Nephron progenitor cell (in vitro differentiated cells): ENCODE measurements at places on chromosomes 12 and 14.

DNA sequence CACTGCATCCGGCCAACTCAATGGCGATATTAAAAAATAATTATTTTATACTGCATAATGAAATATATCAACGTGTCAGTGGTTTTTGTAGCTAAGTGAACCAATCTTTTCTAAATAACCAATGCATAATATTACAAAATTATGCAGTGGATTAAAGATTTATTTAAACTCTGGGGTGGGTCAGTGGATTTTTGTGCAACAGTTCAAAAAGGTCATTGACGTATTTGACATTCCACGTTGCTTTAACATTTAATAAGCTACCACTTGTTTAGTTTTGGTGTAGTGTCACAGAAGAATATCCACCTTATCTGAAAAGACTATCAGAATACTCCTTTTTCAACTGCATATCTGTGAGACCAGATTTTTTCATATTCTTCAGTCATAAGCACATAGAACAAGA, 2.6 kb downstream of the ZC3H14 start:
- DNase-seq: no peak

DNA sequence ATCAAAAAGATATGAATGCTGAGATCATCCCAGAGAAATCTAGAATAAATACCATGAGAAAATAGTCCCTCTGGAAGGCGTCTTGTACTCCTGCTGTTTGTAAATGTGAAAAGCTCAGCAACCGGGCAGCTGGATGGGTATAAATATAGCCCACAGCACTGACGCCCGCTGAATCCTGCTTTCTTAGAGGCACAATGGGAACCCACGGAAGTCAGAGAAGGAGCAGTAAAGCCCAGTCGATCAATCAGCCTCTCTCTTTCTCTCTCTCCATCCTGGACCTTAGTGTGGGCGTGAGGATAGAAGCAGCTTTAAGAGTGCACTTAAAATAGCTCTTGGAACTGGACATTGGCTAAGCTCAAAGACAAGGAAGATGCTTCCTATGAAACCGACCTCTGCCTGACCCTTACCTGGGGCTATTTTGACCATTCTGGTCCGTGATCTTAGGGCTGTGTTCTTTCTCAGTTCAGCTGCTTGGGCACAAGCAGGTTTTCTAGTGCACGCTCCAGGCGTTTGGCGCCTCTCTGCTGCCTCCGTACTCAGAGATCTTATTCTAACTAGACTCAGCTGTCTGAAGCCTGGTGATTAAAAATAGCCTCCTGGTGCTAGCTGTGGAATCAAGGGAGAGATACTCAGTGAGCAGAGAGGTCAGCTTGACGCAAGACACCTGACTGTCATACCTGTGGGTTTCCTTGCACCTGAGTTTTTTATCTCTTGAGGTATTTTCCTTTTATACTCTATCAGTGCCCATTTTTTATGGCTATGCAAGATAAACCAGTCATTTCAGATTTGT, 144.6 kb downstream of the ETV6 start:
- DNase-seq: no peak

- DNase-seq: no peak
Observed at GRCh38 chr12:2957816-2958431, 1.3 kb upstream of the TEAD4 start.

DNA sequence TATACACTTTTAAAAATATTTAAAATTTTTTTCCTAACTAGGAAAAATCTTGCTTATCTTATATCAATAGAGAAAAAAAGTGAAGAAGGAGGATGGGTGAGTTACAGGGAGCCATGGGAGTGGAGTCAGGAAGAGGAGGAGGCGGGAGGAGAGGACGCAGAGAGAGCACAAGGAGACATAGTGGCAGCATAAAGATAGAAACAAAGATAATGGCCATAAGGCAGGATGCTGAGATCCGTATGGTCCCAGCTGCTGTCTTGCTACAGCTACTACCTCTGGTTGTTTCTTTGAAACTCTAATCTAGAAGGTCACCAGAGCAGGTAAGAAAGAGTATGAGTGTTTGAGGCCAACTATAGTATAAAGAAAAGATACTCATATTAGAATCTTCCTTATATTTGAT, 2.6 kb upstream of the SOX5 start:
- DNase-seq: no peak

DNA sequence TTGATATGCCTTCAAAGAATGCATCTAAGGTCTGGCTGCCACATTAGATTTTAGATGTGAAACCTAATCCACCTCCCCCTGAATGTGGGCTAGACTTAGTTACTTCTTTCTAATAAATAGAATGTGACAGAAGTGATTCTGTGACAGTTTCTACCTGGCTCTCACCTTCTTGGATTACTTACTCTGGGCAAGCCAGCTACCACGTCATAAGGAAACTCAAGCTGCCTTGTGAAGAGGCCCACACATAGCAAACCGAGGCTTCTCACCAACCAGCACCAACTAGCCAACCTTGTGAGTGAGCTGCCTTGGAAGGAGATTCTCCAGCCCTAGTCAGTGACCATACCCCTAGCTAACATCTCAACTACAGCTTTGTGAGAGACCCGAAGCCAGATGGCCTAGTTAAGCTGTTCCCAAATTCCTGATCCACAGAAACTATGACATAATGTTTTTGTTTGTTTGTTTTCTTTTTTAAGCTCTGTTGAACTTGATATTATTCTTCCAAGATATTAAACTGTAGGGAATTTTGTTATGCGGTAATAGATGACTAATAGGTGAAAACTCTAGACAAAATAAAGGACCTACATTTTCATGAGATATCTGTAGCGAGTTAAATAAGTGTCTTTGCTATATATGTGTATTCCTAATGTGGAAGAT, 6.2 kb downstream of the GPR19 start:
- no peak for DNase-seq

- no peak for DNase-seq
Observed at GRCh38 chr12:100868487-100868886, 73.9 kb downstream of the ANO4 start.

- peak; percentile 75 for DNase-seq
Observed at GRCh38 chr12:94650143-94651056, at the start of gene TMCC3. TMCC3 (minus strand) TSS chr12:94650557; CDS start chr12:94650430, 127 bp downstream.

DNA sequence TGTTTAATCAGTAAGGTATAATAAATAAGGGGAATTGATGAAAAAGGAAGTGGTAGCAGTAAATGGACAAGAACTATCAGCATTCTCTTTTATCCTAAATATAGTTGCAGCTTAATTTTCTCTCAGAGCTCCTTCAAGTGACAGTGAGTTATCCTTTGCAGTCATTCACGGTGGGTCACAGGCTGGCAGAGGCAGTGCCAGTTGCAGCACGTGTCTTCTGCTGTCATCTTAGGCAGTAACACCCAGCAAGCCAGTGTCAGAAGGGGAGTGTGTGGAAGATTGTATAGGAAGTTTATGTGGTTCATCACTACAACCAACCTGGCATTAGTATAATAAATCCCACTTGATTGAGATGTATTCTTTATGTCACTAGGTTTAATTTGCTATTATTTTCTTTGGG, 170.0 kb downstream of the CCDC91 start:
- DNase-seq: no peak

DNA sequence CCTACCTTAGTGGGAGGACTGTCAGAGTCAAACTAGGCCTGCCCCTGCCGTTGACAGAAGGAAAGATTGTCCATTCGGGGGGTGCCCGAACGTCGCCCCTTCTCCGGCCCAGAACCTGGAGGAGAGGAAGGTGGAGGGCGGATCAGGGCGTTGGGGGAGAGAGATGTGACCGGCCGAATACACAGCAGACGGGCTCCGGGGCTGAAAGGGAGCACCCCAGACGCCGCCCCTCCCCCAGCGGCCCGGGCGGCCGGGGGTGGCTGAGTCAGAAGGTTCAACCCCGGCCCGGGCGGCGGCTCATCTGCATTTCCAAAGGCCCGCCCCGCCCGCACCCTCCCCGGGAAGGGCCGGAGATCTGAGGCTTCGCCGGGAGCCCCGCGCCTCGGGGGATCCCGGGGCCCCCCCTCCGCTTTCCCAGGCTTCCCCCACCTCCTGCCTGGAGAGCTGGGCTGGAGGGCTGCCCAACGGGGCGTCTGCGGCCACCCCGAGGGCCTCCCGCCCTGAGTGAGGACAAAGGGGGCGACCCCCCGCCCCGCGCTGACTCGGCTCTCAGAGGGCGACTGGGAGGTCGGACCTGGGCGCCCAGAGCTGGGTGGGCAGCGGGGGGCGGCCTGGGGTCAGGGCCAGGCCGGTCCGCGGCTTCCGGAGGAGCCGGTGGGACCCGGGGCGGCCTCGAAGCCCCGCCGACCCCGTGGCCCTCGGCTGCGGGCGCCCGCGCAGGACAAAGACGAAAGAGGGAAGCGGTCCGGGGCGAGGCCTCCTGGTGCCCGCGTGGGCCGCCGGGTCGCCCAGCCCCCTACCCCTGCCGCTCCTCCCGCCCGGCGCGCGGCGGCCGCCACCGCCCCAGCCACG, 3.7 kb upstream of the SETD1B start:
- peak; percentile 70 for DNase-seq

GRCh38 chr14:93056166-93056839, 59.4 kb downstream of the ITPK1 start:
- peak; percentile 50 for DNase-seq

DNA sequence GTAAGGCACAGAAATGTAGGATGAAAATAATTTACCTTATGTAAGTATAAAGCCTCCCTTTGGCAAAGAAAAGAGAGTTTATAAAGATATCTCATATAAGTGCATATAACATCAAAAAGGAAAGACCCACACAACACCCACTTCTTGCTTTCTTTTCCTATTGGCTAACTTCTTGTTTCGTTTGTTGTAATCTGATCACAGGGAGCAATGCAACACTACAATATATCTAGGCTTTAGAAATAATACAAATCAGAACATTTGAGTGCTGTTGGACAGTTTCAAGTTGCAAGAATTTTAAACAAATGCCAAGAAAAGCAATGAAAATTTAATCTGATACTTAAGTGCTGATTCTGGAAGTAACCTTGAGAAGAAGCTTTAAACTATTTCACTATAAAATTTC, 1.3 kb downstream of the FGD6 start:
- DNase-seq: no peak

- DNase-seq: no peak
Observed at GRCh38 chr14:61125867-61126572, 145.0 kb downstream of the SLC38A6 start.

DNA sequence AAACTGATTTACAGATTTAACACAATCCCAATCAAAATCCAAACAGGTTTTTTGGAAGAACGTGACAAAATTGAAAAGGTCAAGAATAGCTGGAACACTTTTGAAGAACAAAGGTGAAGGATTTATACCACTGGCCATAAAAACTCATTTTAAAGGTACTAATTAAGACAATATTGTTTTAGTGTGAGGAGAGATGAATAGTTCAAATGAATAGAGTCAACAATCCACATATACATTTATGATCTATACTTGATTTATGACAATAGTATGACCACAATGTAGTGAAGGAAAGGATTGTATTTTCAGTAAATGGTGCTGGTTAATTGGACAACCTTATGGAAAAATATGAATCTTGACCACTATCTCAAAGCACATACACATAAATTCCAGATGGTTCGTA, 29.3 kb downstream of the CCDC175 start:
- DNase-seq: no peak

GRCh38 chr12:57983146-57983857, 41.9 kb downstream of the ATP23 start:
- peak; percentile 53 for DNase-seq

DNA sequence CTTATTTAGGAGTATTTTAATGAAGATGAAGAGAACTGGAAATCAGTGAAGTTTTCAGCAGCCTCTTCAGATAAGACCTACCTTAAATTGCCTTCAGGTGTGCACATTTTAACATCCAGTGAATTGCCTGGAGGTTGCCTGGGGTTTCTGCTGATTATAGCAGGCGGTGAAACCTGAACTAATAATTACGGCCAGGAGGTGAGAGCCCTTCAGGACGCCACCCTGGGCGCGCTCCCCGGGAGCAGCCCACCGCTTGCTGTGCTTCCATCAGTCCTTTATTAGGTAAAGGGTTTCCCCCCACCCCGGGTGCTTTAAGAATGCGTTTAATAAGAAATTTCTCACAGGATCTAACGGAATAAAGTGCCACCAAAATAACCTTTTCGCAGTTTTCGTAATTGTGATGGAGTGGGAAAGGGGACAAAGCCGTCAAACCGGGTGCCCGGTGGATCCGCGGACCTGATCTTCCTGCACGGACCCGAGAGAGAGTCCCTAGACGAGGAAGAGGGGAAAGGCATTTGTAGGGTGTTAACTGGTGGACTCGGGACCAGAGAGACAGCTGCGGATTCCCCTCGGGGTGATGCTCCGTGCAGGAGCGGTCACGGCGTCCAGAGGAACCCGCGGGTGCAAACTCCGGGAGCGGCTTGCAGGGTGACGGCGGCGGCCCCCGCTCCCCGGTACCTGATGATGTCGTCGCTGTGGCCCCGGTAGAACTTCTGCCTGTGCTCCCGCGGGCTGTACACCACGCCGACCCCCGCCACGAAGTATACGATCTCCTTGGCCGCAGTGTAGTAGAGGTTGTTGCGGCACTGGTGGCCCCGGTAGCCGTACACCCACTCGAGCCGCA, 902 bp downstream of the EML5 start:
- DNase-seq: peak; percentile 13

- DNase-seq: no peak
Observed at GRCh38 chr14:72929316-72930080, 3.2 kb downstream of the DCAF4 start.

DNA sequence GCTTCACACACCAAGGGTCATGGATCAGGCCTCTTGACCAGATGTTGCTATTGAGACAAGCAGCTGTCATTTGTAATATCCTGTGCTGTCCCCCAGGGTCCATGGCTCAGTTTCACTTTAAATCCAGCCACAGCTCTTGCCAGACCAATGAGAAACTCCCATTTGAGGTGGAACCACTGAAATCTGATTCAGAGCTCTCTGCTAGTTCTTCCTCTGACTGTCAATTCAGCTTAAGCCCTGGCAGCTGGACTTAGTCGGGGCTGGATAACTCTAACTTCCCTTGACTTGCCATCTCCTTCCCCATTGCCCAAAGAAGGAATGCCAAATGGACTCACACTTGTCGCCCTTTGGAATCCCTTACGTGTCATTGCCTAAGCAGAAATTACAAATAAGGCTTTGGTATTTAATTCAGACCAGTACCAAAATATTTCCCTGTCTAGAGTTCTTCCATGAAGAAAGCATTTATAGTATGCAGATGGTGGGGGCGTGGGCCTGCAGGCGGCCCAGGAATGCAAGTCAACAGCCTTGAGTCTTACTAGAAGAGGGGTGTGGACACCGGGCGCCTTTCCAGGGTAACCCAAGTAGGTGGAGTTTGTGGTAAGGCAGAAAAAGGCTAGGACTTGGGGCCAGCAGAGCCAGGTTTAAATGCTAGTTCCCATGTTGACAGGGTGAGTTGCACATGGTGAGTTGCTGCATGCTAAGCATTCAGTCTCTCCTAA, 96.9 kb upstream of the TMPO start:
- DNase-seq: peak; percentile 32

- DNase-seq: no peak
Observed at GRCh38 chr14:98008381-98009113, 1211.4 kb downstream of the VRK1 start.

- no peak for DNase-seq
Observed at GRCh38 chr12:110351119-110351518, 52.4 kb downstream of the ANAPC7 start.

DNA sequence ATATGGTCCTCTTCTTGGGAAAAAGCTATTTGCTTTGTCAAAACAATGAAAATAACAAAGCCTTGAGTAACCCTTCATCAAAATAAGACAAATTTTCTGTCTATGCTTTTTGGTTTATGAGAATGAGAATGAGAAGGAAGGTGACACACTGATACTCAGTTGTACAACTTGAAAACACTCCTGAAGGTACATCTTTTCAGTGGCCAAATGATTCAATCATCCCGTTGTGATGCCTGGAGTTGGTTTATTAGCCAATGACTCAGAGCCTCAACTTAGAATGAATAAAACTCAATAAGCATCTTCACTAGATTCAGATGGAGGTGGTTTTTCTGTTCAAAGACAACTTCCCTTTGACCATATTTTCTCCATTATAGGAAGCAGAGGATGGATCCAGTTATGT, 7.8 kb upstream of the CALM1 start:
- no peak for DNase-seq
